ENCODE measurements at places on chromosomes 5 and 9.

- no peaks in the 10 kb centered on the region for H3K36me3 ChIP-seq
- H3K27ac ChIP-seq, result no peak overlapping the region
- H3K4me1 ChIP-seq, result no peaks in the 10 kb centered on the region
- no peak overlapping the region for H3K4me3 ChIP-seq
Observed at GRCh38 chr5:5014586-5015235, 125.4 kb upstream of the ADAMTS16 start.

DNA sequence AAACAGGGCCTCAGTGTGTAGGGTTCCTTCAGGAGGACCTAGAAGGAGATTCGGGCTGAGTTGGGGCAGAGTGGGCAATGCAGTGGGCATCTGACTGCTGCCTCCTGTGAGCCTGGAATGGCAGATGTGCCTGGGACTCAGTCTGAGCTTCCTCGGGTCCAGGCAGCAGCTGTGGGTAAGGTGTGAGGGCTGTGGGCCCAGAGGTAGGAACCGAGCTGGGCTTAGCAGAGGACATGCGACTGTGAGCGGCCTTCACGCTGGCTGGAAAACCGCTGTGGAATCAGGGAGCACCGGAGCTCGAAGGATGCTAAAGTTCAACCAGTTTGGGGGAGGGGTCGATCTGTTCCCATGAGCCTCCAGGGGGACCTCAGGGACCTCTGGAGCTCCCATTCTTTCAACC lies 137.0 kb downstream of the PAX5 start:
- H3K27ac ChIP-seq, result no peak overlapping the region
- no peak overlapping the region for H3K4me3 ChIP-seq
- no peak for DNase-seq

DNA sequence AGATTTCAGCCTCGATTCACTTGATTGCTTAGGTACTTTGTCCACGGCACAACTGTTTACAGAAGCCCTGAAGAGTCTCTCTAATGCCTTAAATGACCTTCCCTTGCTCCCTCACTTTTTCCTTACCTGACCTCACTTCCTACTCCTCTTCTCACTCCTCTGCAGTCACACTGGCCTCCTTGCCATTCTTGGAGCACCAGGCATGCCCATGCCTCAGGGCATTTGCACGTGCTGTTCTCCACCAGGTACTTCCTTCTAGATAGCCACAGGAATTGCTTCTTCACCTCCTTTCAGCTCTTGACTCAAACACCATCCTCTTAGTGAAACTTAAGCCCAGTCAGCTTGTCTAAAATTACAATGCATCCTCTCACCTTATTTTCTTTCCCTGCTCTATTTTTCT lies 52.4 kb upstream of the TRAF1 start:
- no peak overlapping the region for H3K27ac ChIP-seq
- H3K4me1 ChIP-seq, result peaks cover 11% of the 10 kb centered on the region
- DNase-seq, result no peak
- no peak overlapping the region for H3K4me3 ChIP-seq
- H3K27me3 ChIP-seq, result no peaks in the 10 kb centered on the region
- no peaks in the 10 kb centered on the region for H3K36me3 ChIP-seq

GRCh38 chr5:27217155-27217956 lies 179.0 kb upstream of the CDH9 start:
- H3K27ac ChIP-seq, result no peak overlapping the region
- no peaks in the 10 kb centered on the region for H3K36me3 ChIP-seq
- H3K4me3 ChIP-seq, result peak overlapping the region; percentile 6
- DNase-seq, result no peak
- H3K27me3 ChIP-seq, result no peaks in the 10 kb centered on the region
